ENCODE measurements at places on chromosomes 2 and 18.
A peak's percentile ranks its signal among the peaks of the same experiment; 100 is the strongest.

GRCh38 chr18:31061945-31062344 is 19.4 kb upstream of the DSC3 start:
- no peak for DNase-seq

GRCh38 chr2:164560902-164561301 is 60.4 kb downstream of the GRB14 start:
- DNase-seq, result no peak

- DNase-seq, result no peak
These were observed 65.6 kb downstream of the EMX1 start for GRCh38 chr2:72982781-72983499.

- no peak for DNase-seq
These were observed 385.0 kb upstream of the FAM98A start for GRCh38 chr2:33984131-33984530.

DNA sequence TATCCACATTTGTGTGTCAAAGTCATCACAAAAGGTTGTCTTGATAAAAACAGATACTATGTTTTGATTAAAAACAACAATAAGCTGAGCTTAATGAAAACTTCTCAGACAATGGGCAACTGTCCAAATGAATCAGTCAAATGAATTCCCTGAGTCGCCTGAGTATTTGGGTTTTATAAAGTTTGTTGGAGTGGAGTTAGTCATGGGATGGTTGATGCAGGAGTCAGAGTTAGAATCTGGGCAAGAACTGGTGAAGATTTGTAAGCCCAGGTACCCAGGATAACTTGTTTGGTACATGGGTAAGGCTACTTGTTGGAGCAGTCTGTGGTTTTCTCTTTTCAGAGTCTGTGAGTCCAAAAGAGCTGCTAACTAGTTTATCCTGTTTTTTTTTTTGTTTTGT is 34.4 kb upstream of the RAPGEF4 start:
- DNase-seq, result no peak

- no peak for DNase-seq
These were observed 15.5 kb downstream of the SEC11C start for GRCh38 chr18:59155153-59155552.

- no peak for DNase-seq
These were observed 27.6 kb downstream of the ANKAR start for GRCh38 chr2:189702071-189702470.

GRCh38 chr2:1739961-1740715 is 4.2 kb downstream of the PXDN start:
- DNase-seq, result no peak

GRCh38 chr2:147247749-147248148 is 597.1 kb upstream of the ACVR2A start:
- DNase-seq, result no peak

GRCh38 chr2:158688721-158689120 is 106.4 kb upstream of the DAPL1 start:
- DNase-seq, result no peak

DNA sequence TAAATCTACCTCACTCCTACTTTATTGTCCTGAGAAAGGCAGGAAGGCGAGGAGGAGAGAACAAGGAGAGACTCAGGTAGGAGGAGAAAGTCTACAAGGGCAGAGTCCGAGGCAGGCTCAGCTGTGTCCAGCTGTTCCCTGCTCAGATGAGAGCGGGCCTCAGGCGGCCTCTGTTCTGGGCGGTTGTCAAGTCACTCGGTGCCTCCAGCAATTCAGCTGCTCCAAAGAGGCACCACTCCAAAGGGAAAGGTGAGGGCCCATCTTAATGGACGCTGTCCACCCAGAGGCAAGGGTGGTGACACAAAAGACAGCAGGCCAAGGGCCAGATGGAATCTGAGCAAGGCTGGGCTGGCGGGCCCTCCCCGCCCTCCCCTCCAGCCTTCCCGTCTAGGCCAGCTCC is 101.4 kb upstream of the EPAS1 start:
- no peak for DNase-seq

- DNase-seq, result no peak
These were observed 15.8 kb upstream of the VWC2L start for GRCh38 chr2:214395040-214395439.

DNA sequence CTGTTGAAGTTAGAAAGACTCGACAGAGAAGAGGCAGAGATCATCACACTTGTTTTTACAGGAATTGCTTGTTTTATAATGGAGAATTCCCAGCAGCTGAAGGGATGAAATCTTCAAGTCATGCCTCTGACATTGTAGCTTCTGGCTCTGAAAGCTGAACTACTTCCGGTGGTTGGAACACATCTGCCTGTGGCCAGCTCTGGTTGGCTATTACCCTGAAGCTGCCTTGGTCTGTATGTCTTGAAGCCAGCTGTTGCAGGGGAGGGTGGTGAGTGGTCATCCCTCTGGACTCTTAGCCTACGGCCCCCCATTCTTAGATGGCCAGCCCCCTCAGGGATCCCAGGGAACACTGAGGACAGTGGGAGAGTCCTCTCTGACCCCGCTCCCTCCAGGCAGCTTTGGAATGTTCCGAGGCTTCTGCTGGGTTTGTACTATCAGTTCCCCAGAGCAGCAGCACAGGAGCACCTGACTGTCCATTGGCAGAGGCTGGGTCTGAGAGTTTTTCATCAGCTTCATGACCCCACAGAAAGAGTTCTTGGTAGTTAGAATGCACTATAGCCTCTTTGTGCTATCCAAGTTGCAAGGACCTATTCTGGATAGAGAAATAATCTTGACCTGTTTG is 87.4 kb upstream of the CAPN13 start:
- DNase-seq, result no peak

- no peak for DNase-seq
These were observed 52.4 kb downstream of the MYO5B start for GRCh38 chr18:50142441-50143120.

GRCh38 chr2:8954990-8955389 is 48.5 kb downstream of the MBOAT2 start:
- no peak for DNase-seq

DNA sequence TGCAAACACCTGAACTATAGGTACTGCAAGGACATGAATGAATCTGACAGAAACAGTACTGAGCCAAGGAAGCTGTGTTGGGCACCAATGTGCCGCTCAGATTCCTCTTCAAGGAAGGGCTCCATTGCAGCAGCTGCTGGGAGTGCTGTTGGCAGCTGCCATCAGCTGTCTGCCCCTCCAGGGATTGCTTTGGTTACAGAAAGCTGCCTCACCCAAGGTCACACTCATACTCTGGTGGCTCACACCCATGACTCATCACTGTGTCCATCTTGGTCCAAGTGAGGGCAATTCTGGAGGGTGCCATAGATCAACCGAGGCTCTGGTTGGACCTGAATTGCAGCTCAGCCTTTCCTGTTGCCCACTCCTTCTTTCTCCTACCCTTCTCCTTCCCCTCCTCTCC is 24.4 kb upstream of the TRPM8 start:
- DNase-seq, result no peak

GRCh38 chr2:119234021-119235019 is 10.7 kb downstream of the STEAP3 start:
- DNase-seq, result no peak

DNA sequence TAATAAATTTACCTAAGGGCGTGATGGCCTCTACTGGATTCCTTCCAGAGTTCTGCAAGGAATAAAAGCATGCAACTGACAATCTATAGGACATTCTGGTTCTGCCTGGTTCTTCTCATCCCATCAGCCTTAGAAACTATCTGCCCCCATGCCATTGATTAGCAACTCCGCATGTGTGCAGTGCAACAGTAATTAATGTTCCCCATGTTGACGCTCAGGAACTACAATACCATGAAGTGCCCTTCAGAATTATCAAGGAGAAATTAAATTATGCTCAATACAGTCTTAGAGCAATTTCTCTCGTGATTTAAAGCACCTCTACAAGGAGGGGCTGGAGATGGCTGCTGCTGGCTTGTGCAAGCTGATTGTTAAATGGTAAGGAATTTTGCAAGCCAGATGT is 61.7 kb upstream of the MAP4K3 start:
- DNase-seq, result no peak

DNA sequence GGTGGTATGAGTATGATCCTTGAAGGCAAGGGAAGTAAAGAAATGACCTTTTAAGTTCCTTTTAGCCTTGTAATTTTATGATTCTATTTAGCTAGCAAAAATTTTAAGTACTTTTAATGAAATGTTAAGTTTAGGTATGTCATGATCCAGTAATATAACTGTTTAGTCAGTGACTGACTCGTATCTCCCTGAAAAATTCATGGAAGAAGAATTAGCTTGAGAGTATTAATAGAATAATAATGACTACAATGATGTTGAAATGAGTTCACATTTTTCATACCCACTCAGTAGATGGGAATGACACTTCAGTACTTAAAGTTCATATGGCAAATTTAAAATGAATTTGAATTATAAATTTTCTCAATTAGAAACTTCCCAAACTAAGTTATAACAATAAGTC is 14.6 kb downstream of the RAB3GAP1 start:
- DNase-seq, result no peak

DNA sequence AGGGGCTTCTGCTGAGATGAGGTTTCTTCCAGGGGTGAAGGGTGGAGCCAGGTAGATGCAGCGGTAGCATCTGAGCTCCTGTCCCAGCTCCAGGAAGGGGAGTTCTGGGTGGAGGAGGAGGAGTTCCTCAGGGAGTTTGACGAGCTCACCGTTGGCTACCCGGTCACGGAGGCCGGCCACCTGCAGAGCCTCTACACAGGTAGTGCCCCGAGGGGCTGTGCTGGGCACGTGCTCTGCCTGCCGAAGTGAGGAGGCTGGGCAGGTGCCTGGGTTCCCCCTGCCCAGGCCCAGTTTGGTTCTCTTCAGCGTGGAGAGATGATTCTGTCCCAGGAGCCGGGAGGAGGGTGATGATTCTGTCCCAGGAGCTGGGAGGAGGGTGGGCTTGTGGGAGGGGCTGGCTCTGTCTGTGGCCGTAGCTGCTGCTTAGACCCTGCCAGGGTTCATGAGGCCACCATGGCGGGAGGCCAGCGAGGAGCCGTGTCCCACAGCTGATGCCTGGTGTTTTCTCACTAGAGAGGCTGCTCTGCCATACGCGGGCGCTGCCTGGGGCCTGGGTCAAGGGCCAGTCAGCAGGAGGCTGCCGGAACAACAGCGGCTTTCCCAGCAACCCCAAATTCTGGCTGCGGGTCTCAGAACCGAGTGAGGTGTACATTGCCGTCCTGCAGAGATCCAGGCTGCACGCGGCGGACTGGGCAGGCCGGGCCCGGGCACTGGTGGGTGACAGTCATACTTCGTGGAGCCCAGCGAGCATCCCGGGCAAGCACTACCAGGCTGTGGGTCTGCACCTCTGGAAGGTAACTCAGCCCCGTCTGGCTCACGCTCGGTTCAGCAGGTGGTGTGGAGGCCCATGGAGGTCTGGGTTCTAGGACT is 8.2 kb downstream of the CAPN10 start:
- no peak for DNase-seq

DNA sequence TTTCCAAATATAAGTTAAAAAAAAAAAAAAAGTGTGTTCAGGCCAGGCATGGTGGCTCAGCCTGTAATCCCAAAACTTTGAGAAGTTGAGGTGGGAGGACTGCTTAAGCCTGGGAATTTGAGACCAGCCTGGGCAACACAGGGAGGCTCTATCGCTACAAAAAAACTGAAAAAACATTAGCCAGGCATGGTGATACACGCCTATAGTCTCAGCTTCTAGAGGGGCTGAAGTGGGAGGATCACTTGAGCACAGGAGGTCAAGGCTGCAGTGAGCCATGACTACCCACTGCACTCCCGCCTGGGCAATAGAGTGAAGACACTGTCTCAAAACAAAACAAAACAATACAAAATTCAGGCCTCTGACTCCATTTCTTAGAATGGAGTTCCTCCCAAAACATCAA is 9.2 kb downstream of the USP37 start:
- DNase-seq, result no peak

- DNase-seq, result no peak
These were observed 34.9 kb downstream of the FAM168B start for GRCh38 chr2:131058214-131058843.

DNA sequence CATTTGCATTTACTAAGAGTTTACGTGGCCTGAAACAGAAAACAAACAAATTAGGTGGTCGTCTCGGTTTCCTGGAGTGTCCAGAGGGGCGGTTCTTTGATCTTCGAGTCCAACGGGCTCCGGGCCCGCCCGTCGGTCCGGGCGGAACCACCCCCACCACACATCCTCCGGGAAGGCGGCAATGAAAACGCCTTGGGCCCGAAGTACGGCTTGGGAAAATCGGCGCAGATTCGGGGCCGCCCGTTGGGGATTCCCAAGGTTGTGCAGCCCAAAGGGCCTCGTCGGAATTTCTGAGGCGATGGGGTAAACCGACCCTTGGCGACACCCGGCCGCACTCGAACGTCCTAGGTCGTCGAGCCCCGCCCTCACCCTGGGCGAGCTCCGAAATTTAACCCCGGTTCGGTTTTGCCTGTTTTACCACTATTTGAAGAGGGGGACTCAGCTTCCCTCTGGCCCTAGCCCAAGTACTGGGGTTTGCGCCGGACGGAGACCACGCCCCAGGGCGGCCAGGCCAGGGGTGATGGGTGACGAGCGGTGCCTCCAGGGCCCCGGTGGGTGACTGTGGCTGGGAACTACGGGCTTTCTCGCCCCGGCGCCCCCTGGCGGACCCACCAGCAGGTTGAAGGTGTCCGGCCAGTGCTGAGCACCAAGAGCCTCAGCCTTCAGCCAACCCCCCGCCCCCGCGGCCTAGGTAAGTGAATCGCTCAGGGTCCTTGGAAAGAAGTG is 1.9 kb upstream of the CFAP53 start:
- DNase-seq, result peak; percentile 56

- no peak for DNase-seq
These were observed 70.5 kb downstream of the TGIF1 start for GRCh38 chr18:3520230-3521085.

DNA sequence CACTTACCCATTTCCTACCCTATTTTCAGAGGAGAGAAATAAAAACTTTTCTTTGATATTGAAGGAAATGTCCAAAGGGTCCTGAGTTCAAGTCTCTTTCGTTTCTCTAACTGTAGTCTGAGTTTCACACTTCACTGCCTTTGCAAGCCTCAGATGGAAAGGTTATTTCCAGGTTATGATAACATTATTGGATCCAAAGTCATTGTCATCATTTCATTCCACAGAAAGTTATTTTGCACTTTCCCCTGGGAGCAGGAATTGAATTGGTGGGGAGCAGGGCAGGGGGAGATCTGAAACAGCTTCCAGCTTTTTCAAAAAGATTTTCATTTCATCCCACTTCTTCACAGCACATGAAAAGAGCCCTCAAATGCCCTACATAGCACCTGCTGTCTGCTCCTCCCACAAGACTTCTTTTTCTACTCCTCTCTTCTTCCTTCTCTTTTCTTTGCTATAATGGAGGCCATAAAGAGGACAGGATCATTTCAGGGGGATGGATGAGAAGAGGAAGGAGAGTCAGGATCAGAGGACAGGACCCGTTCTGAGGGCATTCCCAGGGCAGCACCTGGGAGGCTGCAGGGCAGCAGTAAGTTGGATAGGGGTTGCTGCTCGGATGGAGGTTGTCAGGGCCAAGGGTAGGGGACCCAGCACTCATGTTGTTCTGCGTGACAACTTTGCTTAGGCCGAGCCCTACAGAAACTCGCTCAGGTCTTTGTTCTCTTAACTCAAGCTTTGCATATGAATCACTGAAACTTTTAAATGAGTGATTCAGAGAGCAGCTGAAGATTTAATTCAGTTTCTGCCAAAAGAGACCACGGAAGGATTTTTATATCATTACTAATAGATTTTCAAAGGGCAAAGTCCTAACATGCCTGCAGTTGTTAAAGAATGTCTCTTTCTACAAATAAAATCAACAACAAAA is 11.4 kb upstream of the GALNT5 start:
- DNase-seq, result no peak

- no peak for DNase-seq
These were observed 62.7 kb downstream of the ITSN2 start for GRCh38 chr2:24297663-24298062.

GRCh38 chr18:23353459-23353858 is 99.6 kb upstream of the RIOK3 start:
- no peak for DNase-seq
